ENCODE measurements at places on chromosomes 12 and 14.

GRCh38 chr12:124856132-124856841 lies 7.4 kb downstream of the SCARB1 start:
- DNase-seq: no peak

GRCh38 chr12:11433664-11434063 lies 38.3 kb upstream of the PRB2 start:
- DNase-seq: no peak

- peak; percentile 31 for DNase-seq
These were observed 242.0 kb upstream of the MDGA2 start for GRCh38 chr14:47917344-47917954.

DNA sequence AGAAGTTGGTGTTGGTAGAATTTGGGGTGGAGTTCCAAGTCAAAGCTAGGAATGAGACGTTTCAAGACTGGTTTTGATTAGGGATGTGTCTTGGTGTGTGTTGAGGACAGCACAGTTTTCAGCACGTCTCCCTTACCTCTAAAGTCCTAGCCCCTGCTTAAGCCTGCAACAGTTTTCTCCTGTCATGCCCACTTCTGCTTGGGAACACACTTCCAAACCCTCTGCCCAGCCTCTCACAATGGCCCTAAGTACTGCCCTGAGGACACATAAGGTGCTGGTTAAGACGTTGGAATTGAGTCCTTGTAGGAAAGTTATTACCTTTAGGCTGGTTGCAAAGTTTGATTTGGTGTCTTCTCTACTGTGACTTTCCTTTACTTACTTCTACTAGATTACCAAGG lies 710 bp upstream of the BMAL2 start:
- no peak for DNase-seq

GRCh38 chr12:30823156-30823699 lies 68.5 kb upstream of the CAPRIN2 start:
- no peak for DNase-seq

DNA sequence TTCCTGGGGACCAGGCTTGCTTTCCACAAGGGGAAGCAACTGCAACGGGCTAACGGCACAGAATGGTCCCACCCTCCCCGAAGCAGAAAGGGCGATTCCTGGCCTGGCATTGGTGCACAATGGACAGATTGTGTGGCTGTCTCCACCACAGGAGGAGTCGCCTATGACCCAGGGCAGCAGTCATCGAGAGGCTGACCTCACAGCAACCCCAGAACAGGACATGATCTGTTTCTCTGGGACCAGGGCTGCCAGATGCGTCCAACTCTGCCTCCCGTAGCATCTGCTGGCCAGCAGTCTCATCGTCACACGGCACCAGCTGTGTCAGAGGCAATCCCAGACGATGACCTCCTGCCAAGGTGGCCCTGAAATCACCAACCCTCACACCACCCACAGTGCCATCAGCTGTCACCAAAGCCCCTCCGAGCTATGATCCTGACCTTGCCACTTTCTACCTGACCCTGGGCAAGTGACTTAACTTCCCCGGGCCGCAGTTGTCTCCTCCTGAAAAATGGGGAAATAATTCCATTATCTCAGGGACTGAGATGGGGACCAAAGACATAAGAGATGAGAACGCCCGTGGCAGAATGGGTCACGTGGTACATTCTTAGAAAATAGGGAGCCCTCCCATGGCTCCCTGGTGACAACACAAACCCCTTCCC lies 86.7 kb downstream of the CHGA start:
- no peak for DNase-seq

DNA sequence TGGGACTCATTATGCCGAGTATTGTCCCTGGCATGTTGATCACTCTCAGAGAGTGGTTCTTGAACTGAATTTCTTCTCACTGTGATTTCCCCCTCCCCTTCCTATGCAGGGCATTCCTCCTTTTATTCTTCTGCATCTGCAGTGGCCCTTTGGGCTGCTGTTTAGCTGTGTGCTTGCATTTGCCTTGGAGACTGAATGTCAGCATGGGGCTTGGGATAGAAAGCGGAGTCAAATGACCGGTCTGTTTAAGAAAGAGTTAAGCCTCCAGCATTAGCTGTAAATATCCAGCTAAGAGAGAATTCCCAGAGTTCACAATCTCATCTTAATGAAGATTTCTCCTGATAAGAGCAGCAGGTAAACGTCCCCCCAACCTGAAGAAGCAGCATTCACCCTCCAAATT lies 65.6 kb upstream of the RMST start:
- no peak for DNase-seq

DNA sequence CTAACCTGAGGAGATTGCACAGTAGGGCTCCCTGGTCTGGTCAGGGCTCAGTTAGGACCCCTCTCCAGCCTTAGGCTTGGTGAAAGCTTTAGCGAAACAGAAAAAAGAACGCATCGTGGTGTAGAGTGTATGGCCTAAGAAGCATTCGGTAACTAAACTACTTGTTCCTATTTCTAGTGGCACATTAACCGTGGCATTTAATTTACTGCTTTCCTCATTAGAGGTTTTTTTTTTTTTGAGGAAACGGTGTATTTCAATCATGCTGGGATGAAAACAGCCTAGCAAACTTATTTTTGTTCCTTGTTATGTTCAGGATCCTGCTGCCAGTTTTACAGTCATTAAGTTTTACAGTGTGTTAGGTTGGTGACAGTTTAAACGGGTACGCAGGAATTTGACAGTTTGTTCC lies 518 bp upstream of the OSBPL8 start:
- no peak for DNase-seq

GRCh38 chr14:100713705-100714104 lies 13.0 kb upstream of the DLK1 start:
- no peak for DNase-seq

DNA sequence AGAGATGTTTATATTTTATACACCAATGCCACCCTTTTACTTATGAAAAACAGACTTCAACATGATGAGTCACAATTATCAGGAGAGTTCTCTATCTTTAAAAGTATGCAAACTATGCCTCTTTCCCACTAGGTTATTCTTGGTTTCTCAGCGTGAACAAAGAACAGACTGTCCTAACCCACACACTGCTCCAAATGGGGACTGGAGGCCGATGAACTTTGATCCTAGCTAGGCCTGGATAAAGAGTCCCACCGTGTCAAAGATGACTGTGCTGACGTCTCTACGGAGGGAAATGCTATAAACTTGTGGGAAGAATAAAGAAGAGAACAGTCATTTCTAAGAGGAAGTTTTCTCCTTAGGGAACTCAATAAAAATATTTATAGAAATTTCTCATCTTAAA lies 160.1 kb downstream of the EPS8 start:
- DNase-seq: peak; percentile 99

- DNase-seq: no peak
These were observed 54.6 kb downstream of the CDC42BPB start for GRCh38 chr14:103002578-103003350.

GRCh38 chr12:12527820-12528296 lies 34.8 kb downstream of the DUSP16 start:
- DNase-seq: no peak

- DNase-seq: peak; percentile 61
These were observed 24.4 kb upstream of the CRACR2A start for GRCh38 chr12:3777206-3777809.

- no peak for DNase-seq
These were observed 10.9 kb downstream of the SLC38A2 start for GRCh38 chr12:46361667-46362034.

- no peak for DNase-seq
These were observed 77.7 kb upstream of the KCNJ8 start for GRCh38 chr12:21852251-21852650.

DNA sequence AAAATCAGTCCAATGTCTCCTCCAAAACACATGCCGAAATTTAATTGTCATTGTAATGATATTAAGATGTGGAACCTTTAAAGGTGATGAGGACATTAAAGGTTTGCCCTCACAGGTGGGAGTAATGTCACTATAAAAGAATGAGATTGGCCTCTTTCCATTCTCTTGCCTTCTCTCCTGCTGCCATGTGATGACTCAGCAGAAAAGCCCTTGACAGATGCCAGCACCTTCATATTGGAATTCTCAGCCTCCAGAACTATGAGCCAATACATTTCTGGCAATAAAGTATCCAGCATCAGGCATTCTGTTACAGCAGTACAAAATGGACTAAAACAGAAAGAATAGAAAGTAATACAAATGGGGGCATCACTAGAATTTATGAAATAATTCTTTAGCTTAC lies 609.7 kb downstream of the SLC16A7 start:
- DNase-seq: no peak

GRCh38 chr12:119695034-119695433 lies 27.1 kb downstream of the PRKAB1 start:
- DNase-seq: no peak

DNA sequence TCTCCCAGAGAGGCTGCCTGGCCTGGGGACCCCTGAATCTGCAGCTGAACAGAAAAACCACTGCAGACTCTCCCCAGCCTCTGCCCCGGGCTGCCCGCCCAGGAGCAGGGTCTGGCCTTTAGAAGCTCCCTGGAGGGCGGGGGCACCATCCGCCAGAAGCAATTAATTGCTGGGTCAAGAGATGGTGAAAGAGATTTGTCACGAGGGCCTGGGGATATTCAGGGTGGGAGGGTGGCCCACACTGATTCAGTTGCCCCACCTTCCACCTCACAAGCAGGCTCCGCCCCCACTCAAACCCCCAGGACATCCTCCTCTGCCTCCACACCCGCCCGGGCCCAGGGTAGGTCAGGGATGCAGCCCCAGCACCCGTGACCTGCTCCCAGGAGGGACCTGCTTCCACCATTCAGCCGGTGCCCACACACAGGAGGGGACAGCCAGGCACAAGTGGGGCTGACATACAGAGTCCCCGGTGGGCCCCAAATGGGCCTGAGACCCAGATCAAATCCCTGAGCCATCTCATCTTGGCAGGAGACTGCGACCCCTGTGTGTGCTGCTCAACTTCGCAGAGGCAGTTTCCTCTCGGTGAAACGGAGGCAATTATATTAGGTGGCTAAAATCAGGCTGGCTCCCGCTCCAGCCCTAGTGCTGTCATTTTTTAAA lies 23.0 kb downstream of the NCOR2 start:
- no peak for DNase-seq

- DNase-seq: no peak
These were observed 811 bp downstream of the ACYP1 start for GRCh38 chr14:75063013-75063412.

GRCh38 chr12:873954-874353 lies 75.5 kb downstream of the RAD52 start:
- no peak for DNase-seq

DNA sequence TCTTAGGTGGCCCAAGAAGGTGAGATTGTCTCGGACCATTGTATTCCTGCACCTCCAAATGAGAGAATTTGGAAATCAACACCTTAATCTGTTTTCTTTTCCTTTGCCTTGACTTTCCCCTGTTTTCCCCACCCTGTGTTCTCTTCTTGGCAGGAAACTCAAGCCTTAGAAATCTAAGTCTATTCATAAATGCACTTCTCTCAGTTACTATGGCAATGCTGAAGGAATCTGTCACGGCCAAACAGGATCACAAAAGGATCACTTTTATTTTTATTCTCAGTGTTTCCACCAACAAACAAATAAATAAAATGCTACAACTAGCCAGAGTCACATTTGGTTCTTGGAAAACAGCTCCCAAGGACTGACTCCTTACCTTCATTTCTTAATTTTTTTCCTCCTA lies 270.5 kb downstream of the BCAT1 start:
- DNase-seq: no peak

Data from LoVo (cell line).